Caco-2 (cell line): ENCODE measurements at places on chromosomes 16 and 17. TPM values are rescaled to one million over a fixed set of nuclear protein-coding genes. Genes with fewer than 3 reads are reported as not detected.

DNA sequence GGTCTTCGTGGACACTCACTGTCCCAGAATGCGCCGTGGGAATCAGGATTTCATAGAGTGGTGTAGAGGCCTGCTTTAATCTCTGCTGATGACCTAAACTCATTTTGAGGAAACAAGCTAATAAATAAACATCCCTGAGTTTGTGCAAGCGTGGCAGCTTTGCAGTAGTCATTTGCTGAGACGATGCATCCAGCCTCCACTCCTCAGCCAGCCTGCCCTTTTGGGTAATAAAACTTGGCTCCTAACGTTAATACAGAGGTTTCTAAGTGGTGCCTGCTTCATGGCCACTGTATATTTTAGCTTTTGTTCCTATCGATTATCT is 1.3 kb downstream of the DGKE start:
- no peaks in the 10 kb centered on the region for H3K27me3 ChIP-seq
- peak overlapping the region; percentile 75 for H3K27ac ChIP-seq
- H3K4me1 ChIP-seq = peaks cover 6% of the 10 kb centered on the region
- H3K4me3 ChIP-seq = peak overlapping the region; percentile 79
- H3K36me3 ChIP-seq = no peaks in the 10 kb centered on the region

C1QL1 gene
- total RNA-seq = 2.5 and 5.2 TPM in 2 replicates

GRCh38 chr17:51770027-51770759 is 388.3 kb downstream of the CA10 start:
- no peaks in the 10 kb centered on the region for H3K4me1 ChIP-seq
- H3K27me3 ChIP-seq = no peaks in the 10 kb centered on the region
- DNase-seq = no peak
- H3K4me3 ChIP-seq = no peak overlapping the region

- H3K36me3 ChIP-seq = no peaks in the 10 kb centered on the region
- H3K27me3 ChIP-seq = no peaks in the 10 kb centered on the region; the same call in 1 of the 2 replicates
- H3K4me3 ChIP-seq = no peak overlapping the region
- H3K27ac ChIP-seq = no peak overlapping the region
- no peak for DNase-seq
Measured at GRCh38 chr16:72284042-72284789, 112.3 kb upstream of the PMFBP1 start.

RGS11 gene
- total RNA-seq = 5.3 and 8.9 TPM in 2 replicates

DNA sequence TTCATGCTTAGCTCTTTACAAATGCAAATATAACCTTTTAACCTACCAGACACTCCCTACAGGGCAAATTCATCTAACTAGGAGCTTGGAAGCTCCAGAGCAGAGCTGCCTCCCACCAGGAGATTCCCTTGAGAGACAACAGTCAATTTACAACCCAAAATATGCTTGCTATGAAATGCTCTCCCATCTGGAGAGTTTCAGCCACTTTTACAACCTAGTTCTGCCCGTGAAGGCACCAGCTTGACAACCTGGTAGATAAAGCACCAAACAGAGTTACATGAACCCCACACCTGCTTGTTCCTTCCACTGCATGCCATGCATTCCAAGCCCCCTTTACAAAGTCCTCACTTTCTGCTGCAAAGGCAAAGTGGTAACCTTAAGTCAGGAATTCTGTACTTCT is 215.3 kb upstream of the KIF2B start:
- H3K4me1 ChIP-seq = no peaks in the 10 kb centered on the region
- no peaks in the 10 kb centered on the region for H3K27me3 ChIP-seq
- DNase-seq = no peak
- H3K36me3 ChIP-seq = no peaks in the 10 kb centered on the region
- no peak overlapping the region for H3K27ac ChIP-seq

DNA sequence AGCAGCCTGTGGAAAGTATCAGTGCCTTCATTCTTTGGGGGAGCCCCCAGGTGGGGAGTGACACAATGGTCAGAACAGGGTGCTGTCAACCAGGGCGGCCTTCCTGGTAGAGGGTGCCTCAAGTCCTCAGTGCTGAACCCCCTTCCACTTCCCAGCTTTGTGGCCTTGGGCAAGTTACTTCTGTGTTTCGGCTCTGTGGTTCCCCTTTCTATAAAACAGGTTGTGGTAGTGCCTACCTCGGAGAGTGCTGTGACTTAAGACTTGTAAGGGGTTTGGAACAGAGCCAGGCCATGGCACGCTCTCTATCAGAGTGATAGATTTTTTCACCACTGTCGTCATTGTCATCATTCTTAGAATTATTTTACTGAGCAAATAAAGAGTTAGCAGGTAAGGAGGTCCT is 141.1 kb downstream of the CCDC182 start:
- no peaks in the 10 kb centered on the region; the same call in 1 of the 2 replicates for H3K36me3 ChIP-seq
- H3K4me3 ChIP-seq = no peak overlapping the region
- peak overlapping the region; percentile 50 for H3K27ac ChIP-seq

GRCh38 chr17:76048025-76048605 is 21.0 kb upstream of the EVPL start:
- no peaks in the 10 kb centered on the region for H3K27me3 ChIP-seq
- peaks cover 3% of the 10 kb centered on the region for H3K36me3 ChIP-seq
- no peak overlapping the region for H3K27ac ChIP-seq
- no peak overlapping the region for H3K4me3 ChIP-seq

ARMC7 gene
- total RNA-seq = 23.6 and 26.0 TPM in 2 replicates

SLC12A4 gene
- total RNA-seq = 97.0 and 107 TPM in 2 replicates

DNA sequence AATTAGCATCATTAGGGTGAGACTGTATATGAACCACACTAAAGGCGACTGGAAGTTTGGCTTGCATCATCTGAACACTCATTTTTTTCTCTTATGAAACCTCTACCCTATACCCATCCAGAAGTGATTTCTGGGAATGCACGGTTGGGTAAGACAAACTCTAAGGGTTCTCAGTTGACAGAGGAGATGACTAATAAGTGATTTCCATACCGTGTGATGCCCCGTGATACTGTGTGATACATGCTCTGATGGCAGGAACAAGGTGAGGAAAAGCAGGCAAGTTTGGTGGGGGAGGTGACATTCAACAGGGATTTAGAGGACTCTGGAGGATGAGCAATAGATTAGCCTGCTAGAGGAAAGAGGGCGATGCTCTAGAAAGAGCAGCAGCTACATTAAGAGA is 156.4 kb upstream of the CCL2 start:
- H3K4me1 ChIP-seq = no peaks in the 10 kb centered on the region
- H3K4me3 ChIP-seq = no peak overlapping the region
- H3K27ac ChIP-seq = no peak overlapping the region

DNA sequence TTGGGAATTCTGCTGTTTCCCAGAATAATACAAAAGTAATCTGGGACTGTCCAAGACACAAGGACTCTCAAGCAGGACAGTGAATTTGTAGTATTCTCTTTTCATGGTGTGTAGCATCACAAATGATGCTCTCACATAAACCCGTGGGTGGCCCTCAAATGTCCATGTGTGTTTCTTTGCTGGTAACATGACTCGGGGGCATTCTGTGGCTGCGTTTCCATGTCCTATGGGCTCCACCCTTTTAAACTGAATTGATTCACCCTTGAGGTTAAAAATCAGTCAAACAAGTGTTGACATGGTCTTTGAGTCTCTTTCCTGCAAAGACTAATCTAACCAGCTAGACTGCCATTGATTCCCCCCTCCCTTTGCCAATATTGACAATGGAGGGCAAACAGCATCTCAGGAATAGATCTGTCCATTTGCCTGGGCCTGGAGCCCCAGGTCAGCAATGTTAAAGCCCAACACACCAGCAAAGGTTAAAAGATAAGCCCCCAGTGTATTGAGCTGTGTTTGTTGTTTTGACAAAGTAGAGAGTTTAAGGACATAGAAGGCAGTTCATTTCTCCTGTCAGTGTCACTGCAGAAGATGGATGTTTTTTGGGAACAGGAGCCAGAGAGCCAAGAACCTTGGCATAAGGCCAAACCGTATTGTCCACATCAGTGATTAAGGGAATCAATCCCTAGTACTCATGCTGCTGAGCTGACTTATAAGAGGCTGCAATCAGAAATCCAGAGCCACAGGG is 117.1 kb upstream of the COX10 start:
- H3K4me1 ChIP-seq = no peaks in the 10 kb centered on the region
- H3K27ac ChIP-seq = no peak overlapping the region
- H3K4me3 ChIP-seq = no peak overlapping the region

- no peak for DNase-seq
- no peaks in the 10 kb centered on the region for H3K4me1 ChIP-seq
- no peaks in the 10 kb centered on the region for H3K27me3 ChIP-seq
- peak overlapping the region; percentile 24 for H3K27ac ChIP-seq
- H3K4me3 ChIP-seq = no peak overlapping the region
Measured at GRCh38 chr16:68553186-68553585, 14.1 kb downstream of the ZFP90 start.

- H3K36me3 ChIP-seq = no peaks in the 10 kb centered on the region
- H3K27me3 ChIP-seq = no peaks in the 10 kb centered on the region
- H3K27ac ChIP-seq = no peak overlapping the region
- H3K4me3 ChIP-seq = no peak overlapping the region
Measured at GRCh38 chr16:62137996-62138395, 101.8 kb upstream of the CDH8 start.

GRCh38 chr17:58531661-58532554 is 17.5 kb upstream of the MTMR4 start:
- no peaks in the 10 kb centered on the region for H3K36me3 ChIP-seq
- no peaks in the 10 kb centered on the region for H3K27me3 ChIP-seq
- peak; percentile 80 for DNase-seq
- H3K4me1 ChIP-seq = peaks cover 34% of the 10 kb centered on the region
- H3K27ac ChIP-seq = no peak overlapping the region
- peak overlapping the region; percentile 33 for H3K4me3 ChIP-seq

DNA sequence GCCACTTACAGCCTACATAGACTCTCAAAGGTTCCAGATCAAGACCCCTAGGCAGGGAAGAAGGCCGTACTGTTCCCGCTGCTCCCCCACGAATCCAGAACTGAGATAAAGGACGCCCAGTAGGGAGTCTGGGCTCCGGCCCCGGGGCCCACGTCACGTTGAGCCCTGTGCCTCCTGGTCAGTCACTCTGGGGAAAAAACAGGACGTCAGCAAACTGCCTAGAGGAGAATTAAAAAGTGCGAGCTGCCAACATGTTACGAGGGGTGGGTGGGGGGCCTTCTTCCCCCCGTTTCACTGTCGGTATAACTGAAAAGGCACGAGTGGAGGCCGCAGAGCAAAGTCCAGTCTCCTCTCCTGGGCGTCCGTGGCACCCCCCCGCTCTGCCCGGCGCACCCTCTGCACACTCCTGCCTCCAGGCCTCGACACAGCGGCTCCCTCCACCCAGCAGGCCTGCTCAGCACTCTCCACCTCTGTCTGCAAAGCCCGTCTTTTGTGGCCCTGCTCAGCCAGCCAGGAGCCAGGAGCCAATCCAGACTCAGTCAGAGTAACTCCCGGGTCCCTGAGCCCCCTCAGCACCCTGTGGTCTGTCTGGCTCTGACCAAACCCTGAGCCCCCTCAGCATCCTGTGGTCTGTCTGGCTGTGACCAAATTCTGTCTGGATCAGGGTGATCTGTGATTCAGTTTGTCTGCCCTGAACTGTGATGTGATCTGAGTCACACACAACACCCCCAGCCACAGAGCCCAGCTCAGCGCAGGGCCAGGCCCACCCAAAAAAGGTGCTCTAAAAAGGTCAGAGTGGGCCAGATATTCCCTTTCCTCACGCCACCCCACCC is 6.2 kb downstream of the ITGAE start:
- no peaks in the 10 kb centered on the region for H3K36me3 ChIP-seq
- no peak overlapping the region for H3K4me3 ChIP-seq
- H3K27ac ChIP-seq = no peak overlapping the region
- H3K27me3 ChIP-seq = no peaks in the 10 kb centered on the region
- no peaks in the 10 kb centered on the region for H3K4me1 ChIP-seq

DNA sequence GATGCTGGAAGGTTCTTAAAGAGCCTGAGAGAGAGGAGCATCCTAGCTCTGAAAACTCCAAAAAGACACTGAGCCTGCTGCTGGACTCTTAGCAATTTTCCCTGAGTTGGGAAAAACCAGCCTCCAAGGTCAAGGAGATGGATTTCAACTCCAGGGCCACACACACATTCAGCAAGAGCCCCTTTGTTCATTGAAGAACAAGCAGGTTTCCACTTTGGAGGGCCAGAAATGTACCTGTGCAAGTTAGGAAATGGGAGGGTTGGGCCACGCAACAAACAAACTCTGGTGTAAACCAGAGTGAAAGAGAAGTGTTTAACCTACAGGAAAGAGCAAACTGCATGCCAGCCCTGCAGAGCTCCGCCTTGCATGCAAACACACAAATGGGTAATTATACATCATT is 264.8 kb upstream of the RPL38 start:
- no peak for DNase-seq
- no peaks in the 10 kb centered on the region for H3K36me3 ChIP-seq
- no peaks in the 10 kb centered on the region for H3K4me1 ChIP-seq
- no peaks in the 10 kb centered on the region for H3K27me3 ChIP-seq
- no peak overlapping the region for H3K27ac ChIP-seq

DNA sequence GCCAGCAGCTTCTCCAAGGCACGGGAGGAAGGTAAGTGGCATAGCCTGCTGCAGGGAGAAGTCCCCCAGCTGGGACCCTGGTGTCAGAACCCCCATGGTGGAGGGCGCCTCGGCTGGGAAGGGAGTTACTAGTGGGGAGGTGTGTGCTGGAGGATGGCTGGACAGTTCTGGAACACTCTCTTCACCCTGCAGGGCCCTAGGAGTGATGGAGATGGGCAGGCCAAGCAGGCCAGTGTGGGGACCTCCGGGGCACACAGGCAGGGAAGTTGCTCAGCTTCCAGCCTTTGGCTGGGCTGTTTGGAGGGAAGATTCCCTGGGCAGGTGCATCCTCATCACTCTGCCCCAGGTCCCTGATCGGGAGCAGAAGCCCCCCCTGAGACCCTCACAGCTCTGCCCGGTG is 696 bp downstream of the C17orf99 start:
- H3K4me1 ChIP-seq = peaks cover 56% of the 10 kb centered on the region
- no peaks in the 10 kb centered on the region for H3K36me3 ChIP-seq
- no peak overlapping the region for H3K4me3 ChIP-seq

GRCh38 chr16:58230259-58230658 is 32.4 kb upstream of the CSNK2A2 start:
- H3K36me3 ChIP-seq = no peaks in the 10 kb centered on the region
- H3K27me3 ChIP-seq = no peaks in the 10 kb centered on the region
- H3K4me3 ChIP-seq = no peak overlapping the region
- H3K27ac ChIP-seq = no peak overlapping the region
- H3K4me1 ChIP-seq = no peaks in the 10 kb centered on the region
- no peak for DNase-seq

DNA sequence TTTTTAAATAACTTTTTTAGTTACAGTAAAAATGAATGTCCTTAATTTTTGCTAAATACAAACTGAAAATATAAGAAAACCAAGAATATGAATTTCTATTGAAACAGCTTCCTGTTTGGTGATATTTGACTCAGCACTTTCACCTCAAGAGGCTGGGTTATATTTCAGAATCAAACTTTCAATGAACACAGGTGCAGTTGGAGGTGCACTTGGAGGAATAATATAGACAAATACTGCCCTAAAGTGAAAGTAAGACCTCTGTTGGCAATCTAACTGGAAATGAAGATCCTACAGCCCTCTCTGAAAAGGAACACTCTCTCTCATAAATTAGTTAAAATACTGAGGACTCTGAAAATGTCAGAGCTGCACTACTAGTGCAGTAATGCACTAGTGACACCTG is 106.2 kb downstream of the BRIP1 start:
- no peaks in the 10 kb centered on the region for H3K27me3 ChIP-seq
- no peaks in the 10 kb centered on the region for H3K4me1 ChIP-seq
- H3K36me3 ChIP-seq = no peaks in the 10 kb centered on the region; the same call in 1 of the 2 replicates
- no peak overlapping the region for H3K27ac ChIP-seq
- no peak overlapping the region for H3K4me3 ChIP-seq

GRCh38 chr16:3696425-3697218 is 20.7 kb downstream of the TRAP1 start:
- H3K4me3 ChIP-seq = no peak overlapping the region
- H3K36me3 ChIP-seq = no peaks in the 10 kb centered on the region
- peaks cover 8% of the 10 kb centered on the region for H3K4me1 ChIP-seq
- H3K27ac ChIP-seq = peak overlapping the region; percentile 53
- no peaks in the 10 kb centered on the region for H3K27me3 ChIP-seq

GRCh38 chr16:2043667-2044451 is 3.8 kb downstream of the NTHL1 start:
- H3K27me3 ChIP-seq = no peaks in the 10 kb centered on the region
- peaks cover 4% of the 10 kb centered on the region; the same call in 1 of the 2 replicates for H3K4me1 ChIP-seq
- H3K36me3 ChIP-seq = no peaks in the 10 kb centered on the region
- DNase-seq = no peak
- H3K4me3 ChIP-seq = no peak overlapping the region
